Lung microvascular endothelial cell (primary cell): ENCODE measurements at places on chromosomes 2 and 18.

DNA sequence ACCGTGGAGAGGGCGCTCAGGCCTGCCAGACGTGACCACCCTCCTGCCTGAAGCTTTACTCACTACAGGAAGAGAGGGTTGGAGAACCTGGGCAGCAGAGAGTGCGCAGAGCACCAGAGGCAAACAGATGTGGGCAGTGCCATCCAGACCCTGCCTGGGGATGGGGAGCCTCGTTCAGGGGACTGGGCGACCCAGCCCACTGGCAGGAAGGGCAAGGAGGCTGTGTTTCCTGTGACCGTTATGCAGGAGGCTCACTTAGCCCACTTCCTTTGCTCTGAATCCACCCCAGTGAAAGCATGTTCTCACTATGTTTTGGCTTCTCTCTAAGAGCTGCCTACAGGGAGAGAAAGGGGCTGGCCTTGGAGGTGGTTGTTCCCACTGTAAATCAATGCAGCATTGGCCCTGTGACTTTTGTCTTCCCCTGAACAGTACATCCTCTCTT, 23.0 kb upstream of the ACKR3 start:
- no peak for DNase-seq

GRCh38 chr18:27314996-27315395, 129.9 kb upstream of the CHST9 start:
- peak; percentile 0 for DNase-seq

DNA sequence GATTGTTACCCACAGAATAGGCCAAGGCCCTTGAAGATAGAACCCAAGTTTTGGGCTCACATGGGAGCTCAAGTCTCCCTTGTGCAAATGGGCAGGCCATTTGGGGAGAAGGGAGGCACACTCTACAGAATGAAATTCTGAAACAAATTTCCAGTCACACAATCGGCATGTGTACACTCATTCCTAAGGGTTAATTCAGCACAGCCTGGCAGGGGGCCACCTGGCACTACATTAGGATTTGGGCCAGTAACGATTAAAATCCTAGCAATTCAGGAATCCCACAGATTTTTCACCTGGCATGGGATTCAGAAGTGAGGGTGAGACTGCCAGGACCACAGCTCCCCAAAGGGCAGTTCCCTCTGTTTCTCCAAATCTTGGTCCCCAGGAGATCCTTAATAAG, 46.4 kb downstream of the BMP10 start:
- DNase-seq, result peak; percentile 68

GRCh38 chr2:46239847-46240181, 57.4 kb upstream of the EPAS1 start:
- DNase-seq, result no peak

DNA sequence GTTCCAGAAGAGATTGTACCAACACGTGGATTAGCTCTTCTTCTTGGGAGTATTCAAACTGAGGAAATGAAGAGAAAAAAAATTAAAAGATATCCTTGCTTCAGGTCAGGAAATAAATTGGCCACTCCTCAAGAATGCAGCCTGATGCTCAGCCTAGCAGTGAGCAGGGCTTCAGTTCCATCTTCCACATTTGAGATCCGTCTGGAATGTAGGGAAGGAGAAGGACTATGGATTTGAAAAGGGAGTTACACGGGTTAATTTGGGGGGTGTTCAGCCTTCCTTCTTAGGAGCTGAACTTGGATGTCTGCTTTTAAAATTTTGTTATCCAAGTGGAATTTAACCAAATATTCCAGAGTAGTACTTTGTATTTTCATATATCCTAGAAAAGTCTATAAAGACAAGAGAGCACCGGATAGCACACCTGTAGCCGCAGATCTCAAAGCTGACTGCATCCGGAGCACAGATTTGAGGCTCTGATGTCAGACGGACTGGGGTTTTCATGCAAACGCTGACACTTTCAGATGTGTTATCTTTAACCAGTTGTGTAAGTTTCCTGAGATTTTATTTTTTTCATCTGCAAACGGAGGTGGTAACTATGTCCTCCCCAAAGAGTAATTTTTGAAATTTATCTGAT, 99.3 kb downstream of the COPS8 start:
- DNase-seq, result no peak

DNA sequence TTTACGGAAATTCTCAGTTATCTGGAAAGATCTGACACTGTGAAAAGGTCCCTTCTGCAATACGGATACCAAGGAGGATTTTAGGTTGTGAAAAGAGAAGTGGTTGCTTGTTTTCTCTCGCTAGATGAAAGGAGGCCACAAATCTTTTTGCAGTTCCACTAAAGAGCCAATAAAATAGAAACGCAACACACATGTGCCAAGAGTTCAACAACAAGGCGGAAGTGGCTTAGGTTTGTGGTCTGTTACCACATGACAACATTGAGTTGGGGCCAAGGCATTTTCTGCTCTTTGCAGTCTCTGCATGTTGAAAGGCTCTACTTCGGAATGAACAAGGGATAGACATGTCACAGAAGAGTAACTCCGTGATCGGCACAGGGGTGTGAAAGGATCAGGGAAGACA, 115.7 kb upstream of the OSR1 start:
- DNase-seq, result no peak
